Kidney (tissue), 22 donors: ENCODE measurements at places on chromosomes 3 and 15.
A peak's percentile ranks its signal among the peaks of the same experiment; 100 is the strongest.

DNA sequence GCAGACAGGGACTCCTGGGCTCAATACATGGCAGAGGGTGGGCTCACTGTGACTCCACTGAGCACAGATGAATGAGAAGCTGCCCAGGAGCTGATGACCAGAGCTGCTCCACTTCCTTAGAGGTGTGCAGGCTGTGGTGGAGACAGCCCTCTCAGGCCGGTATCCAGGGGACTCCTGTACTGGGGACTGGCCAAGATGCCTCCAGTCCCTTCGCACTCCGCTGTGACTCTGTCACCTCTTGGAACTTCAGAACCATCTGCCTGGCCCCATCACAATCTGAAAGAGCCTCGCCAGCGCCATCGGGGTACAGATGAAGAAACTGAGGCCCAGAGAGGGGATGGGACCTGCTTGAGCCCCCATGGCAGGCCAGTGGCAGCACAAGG lies 111.2 kb downstream of the ETFA start:
- no peak for DNase-seq

GRCh38 chr15:59611276-59612260 lies at the start of gene GCNT3:
Gene GCNT3, plus strand, starts transcription at chr15:59611783. Its CDS starts 6,456 bp downstream, at chr15:59618239.
- DNase-seq = peak; percentile 72

GRCh38 chr15:86620157-86620556 lies 540.5 kb downstream of the AGBL1 start:
- no peak for DNase-seq

DNA sequence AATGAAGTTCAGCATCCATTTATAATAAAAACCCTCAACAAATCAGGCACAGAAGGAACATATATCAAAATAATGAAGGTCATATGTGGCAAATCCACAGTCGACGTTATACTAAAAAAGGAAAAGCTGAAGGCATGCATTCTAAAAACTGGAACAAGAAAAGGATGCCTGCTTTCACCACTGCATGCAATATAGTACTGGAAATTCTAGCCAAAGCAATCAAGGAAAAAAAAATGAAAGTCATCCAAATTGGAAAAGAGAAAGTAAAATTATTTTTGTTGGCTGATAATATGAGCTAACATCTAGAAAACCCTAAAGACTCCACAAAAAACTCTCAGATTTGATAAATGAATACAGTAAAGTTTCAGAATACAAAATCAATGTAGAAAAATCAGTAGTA lies 1123.2 kb downstream of the TBL1XR1 start:
- no peak for DNase-seq

GRCh38 chr3:125431391-125431790 lies 56.3 kb upstream of the ZNF148 start:
- no peak for DNase-seq
